Amniotic epithelial cell (primary cell): ENCODE measurements at places on chromosomes 3 and 15.
A peak's percentile ranks its signal among the peaks of the same experiment; 100 is the strongest.

DNA sequence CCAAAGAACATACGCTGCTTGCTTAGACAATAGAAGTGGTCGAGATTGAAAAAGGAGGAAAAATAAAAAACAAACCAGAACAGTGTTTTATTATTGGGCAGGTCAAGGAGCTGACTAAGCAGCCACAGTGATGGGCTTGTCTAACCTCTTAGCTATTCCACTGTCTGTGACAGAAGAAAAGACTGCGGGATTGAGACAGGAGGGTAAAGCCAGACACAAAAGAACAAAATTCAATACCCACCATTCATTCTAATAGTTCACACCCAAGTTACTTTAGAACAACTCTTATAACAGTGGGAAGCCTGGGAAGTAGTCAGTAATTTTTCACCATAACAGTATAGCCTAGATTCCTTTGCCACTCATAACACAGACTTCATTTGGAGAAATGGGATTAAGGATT, 435.4 kb downstream of the MFSD1 start:
- no peak for DNase-seq

DNA sequence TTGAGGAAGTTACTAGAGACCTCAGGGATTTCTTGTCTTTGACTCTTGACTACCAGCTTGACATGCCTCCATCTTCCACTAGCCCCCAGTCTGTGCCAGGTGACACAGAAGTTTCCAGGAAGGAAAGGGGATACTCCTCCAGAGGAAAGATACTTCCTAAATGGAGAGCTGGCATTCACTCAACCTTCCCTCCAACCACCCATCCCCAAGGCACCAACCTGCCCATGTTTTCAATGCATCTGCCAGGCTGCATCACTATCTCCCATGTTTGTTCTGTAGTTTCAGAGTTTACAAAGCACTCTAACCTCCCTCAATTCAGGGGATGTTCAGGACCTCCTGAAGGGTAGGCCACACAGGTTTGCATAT, 198.4 kb upstream of the LPP start:
- DNase-seq = no peak

DNA sequence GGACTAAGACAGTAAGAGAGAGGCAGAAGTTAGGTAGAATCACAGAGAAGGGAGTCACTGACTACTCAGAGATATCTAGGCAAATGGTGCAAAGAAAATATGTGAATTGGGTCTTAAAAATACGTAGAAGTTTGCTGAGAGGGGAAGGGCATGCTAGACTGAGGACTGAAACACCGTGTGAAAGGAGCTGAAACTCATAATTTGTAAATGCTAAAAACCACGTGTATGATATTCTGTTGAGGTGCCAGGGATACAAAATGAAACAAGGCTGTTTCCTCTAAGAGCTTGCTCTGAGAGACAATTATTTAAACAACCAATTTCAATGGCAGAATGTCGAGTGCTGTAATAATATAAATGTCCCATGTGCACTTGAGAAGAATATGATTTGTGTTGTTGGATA, 47.2 kb downstream of the NCK1 start:
- no peak for DNase-seq

DNA sequence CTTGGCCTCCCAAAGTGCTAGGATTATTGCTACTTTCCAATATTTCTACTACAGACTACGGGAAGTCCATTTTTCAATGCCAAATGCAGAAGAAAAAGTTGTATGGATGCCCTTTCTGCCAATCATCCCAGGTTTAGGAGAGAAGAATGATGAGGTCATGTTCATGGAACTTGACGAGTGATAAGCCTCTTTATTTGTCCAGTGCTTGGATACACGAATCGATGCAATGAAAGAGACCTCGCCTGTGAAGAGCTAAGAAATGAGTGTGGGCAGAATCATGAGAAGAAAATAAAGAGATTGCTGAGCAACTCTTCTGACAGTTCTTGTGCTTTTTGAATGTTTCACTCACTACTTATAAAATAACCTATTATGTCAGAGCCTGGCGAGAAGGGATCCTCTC, 996 bp upstream of the SLC28A1 start:
- peak; percentile 22 for DNase-seq
